Vagina (tissue), 2 donors: ENCODE measurements at places on chromosomes 6 and 20. TPM values are rescaled to one million over a fixed set of nuclear protein-coding genes. Genes with fewer than 3 reads are reported as not detected.

GRCh38 chr6:75065523-75065922, 140.3 kb downstream of the COL12A1 start:
- DNase-seq, result no peak

- DNase-seq, result no peak
Measured at GRCh38 chr6:105675715-105676397, 273.0 kb upstream of the PREP start.

DNA sequence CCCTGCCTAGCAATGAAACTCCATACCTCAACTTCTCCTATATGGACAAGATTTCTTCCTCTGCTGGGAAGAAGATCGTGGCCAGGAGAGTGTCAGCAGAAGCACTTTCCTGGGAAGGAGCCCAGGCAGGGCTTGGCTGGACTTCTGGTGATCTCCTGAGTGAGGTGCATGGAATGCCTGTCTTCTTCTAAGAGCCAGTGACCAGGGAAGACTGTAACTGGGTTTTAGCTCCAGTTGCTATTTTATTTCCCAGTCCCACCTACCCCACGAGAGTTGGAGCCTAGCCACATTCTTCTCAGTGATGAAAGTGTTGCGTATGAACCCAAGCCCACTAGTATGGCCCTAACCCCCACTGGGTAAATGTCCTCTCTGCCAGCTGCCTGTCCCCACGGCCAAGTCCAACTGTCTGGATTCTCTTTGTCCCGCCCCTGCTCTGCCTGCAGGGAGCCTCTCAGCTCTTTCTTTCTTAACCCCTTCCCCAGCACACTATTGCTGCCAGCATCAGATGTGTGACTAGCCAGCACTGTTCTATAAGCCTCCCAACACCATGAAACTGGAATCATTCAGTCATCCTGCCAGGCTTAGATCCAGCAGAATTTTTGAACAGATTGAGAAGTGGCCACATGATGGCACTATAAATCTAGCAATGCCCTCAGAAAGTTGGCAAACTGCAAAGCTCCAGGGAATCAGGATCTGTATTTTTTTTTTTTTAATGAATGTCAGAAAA, 69.8 kb upstream of the FAM184A start:
- no peak for DNase-seq

DNA sequence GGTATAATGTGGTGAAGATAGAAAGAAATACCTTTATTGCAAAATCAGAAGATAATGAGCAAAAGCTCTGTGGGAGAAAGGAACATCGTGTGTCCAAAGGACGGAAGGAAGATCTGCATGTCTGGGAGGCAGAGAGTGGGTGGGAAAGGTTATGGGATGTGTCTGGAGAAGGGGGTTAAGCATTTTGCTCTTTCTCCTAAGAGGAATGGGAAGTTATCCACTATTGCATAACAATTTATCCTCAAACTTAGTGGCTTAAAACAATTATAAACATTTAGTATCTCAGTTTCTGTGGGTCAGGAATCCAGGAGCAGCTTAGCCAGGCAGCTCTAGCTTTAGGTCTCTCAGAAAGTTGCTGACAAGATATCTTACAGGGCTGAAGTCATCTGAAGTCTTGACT, 229.1 kb upstream of the CITED2 start:
- no peak for DNase-seq

The MDFI gene
- 37.3 TPM for total RNA-seq
